ENCODE measurements at places on chromosomes 5 and 9.

DNA sequence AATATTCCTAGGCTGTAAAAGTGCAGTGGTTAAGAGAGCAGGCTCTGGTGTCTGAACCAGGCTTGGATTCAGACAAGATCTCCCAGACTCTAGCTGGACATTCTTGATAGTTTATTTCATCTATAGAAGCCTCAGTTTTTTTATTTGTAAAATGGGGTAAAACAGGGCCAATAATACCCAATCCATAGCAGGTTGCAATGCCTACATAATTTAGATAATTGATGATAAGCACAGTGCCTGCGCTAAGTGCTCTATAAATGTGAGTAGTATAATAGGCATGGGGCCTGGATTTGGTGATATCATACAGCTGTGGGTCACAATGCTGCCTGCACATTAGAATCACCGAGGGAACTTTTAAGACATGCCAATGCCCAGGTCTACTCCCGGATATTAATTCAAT is 603.5 kb downstream of the ISL1 start:
- DNase-seq = no peak

- DNase-seq = no peak
Measured at GRCh38 chr9:137306066-137306849, 4.2 kb upstream of the NRARP start.

- no peak for DNase-seq
Measured at GRCh38 chr5:171157775-171158174, 151.3 kb upstream of the TLX3 start.

DNA sequence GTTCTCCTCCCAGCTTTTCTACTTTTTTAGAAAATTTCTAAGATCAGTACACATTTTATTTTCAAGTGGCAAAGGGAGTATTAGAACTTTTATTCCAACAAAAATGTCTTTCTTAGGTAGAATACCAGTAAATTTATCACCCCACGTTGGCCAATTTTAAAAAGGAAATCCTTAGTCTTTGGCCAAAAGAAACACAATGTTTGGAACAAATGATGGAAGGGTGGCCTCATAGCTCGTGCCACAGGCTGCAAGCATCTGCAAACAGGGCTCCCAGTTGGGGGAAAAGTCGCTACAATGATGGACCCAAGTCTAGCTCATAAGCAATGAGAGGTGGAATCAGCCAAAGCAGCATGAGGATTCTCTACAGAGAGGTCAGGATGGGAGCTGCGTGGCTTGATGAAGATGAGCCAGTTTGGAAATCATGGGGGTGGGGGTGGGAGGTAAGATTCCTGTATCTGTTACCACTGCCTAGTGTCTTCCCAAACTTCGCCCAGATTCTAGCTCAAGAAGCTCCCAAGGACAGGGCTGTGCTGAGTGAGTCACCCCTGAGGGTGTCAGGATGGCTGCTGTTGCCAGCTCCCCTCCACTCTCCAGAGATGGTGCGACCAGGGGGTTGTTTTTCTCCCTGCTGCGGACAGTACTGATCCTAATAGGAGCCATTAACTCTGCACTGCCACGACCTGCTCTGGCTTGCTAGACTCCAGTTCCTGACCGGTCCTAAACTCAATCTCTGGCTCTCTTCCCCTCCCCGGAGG is 75.6 kb downstream of the DCP2 start:
- no peak for DNase-seq

- no peak for DNase-seq
Measured at GRCh38 chr9:79946712-79947111, 374.9 kb downstream of the TLE4 start.

- no peak for DNase-seq
Measured at GRCh38 chr5:68266457-68266856, 50.9 kb downstream of the PIK3R1 start.

DNA sequence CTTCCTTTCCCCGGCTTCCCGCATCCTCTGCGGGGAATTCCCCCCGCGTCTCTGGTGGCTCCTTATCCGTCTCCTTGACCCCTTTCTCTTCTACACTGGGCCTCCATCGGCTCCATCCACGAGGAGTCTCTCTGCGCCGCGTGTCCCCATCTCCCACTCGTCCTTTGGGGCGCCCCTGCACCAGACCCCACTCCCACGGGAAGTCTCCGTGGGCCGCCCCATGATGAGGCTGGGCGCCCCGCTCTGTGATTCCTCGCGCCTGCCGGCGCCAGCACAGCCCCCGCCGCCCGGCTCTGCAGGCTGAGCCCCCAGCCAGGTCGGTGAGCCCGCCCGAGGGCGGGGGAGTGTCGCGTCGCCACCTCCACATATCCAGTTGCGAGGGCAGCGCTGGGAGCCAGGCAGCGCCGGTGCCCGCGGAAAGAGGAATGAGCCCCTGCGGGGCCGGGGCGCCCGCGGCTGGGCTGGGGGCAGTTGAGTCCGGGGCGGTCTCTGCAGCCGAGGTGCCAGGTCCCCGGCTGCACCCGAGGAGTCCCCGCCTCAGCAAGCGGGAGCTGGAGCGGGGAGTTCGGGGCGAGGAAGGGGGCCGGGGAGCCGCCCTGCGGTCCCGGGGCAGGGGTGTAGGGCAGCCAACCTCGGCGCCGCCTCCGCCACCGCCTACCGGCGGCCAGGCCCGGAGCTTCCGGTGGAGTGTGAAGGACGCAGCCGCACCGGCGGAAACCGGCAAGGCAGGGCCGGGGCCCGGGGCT is 2.1 kb upstream of the TRAF1 start:
- peak; percentile 69 for DNase-seq

- no peak for DNase-seq
Measured at GRCh38 chr9:110580850-110581249, 1.3 kb upstream of the SVEP1 start.

DNA sequence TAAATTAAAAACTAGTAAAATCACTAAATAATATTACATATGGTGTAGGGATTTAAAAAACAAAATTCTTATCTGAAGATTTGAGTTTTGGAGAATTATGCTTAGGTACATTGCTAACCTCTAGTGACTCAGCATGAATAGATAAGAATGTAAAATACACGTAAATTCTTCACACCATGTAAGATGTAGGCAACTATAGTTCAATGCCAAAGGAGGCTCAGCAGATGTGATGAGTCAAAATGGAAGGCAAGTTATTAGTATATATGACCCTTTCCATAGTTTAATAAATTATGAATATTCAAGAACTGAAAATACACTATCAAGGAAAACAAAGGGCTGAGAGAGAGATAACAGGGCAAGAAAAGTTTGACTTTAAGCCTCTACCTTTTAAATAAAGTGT is 79.0 kb downstream of the MRPS30 start:
- no peak for DNase-seq

GRCh38 chr5:142439207-142439860 is 114.5 kb upstream of the SPRY4 start:
- no peak for DNase-seq

GRCh38 chr5:117893211-117893610 is 1095.1 kb downstream of the DTWD2 start:
- no peak for DNase-seq

DNA sequence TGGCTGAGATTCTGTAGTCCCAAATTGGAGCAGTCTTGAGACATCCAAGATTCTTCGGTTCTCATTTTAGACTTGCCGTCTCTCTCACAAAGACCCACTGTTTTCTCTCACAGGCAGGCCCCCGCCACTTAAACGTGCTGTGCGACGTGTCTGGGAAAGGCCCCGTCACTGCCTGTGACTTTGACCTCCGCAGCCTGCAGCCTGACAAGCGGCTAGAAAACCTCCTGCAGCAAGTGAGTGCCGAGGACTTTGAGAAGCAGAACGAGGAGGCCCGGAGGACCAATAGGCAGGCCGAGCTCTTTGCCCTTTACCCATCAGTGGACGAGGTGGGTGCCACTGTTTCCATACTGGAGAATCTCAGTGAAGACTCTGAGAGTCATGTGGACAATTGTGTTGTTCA is 97.2 kb downstream of the DOCK8 start:
- DNase-seq = no peak

DNA sequence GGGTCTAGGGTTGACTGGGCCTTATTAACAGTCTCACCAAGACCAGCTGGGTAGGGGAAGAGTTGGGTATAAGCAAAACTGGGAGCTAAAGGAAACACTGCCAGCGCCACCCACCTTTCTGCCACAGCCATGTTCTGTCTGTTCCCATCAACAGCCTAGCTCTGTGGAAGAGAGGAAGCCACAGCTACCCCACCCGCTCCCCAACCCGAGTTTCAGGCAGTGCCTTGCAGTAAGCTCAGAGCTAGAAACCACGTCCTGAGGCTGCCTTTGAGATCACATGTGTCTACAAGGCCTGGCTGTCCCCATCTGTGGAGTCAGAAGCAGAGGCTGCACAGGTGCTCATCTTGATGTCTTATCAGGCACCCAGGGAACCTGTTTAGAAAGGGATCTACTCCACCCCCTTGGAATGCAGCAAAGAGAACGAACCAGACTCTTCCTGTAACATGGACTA is 15.3 kb downstream of the HNRNPH1 start:
- DNase-seq = no peak

- no peak for DNase-seq
Measured at GRCh38 chr5:170757669-170758068, 25.9 kb upstream of the GABRP start.

GRCh38 chr5:35246411-35246810 is 16.1 kb upstream of the PRLR start:
- DNase-seq = peak; percentile 39
